Activated CD4-positive, CD25-positive, alpha-beta regulatory T cell treated with anti-CD3 and anti-CD28 coated beads, Interleukin-2, amount 50 U/mL, for 24 hours (primary cell): ENCODE measurements at places on chromosomes 13 and 19.
A peak's percentile ranks its signal among the peaks of the same experiment; 100 is the strongest.

DNA sequence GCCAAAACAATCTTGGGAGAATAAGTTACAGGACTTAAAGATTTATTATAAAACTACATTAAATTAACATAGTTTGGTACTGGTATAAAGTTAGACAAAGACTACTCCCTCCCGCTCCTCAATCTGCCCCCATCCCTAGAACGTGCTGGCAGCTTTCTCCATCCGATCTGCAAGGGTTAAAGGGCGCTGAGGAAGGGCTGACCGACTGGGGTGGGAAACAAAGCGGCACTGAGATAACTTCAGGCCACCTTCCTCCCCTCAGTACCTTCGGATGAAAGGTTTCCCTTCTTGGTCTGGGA is 790 bp upstream of the SUGT1 start:
- peak; percentile 2 for ATAC-seq

- ATAC-seq, result no peak
Observed at GRCh38 chr13:45850027-45850613, 1.4 kb downstream of the SIAH3 start.

DNA sequence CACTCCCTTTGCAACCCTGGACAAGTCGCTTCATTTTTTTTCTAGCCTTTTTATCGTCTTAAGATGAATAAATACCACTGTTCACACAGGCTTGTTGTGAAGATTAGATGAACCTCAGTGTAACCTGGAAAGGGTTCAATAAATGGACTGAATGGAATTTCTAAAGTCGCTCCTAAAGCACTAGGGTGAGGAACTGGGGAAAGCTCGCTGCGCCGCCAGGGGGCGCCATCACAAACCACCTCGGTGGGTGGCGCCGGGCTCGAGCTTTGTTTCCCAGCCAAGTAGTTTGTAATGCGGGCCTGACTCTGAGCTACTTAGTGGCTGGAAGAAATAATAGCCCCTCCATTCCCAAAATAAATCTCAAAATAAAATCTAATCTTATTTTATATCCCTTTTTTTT is 2.2 kb upstream of the CEACAM6 start:
- peak; percentile 73 for ATAC-seq

DNA sequence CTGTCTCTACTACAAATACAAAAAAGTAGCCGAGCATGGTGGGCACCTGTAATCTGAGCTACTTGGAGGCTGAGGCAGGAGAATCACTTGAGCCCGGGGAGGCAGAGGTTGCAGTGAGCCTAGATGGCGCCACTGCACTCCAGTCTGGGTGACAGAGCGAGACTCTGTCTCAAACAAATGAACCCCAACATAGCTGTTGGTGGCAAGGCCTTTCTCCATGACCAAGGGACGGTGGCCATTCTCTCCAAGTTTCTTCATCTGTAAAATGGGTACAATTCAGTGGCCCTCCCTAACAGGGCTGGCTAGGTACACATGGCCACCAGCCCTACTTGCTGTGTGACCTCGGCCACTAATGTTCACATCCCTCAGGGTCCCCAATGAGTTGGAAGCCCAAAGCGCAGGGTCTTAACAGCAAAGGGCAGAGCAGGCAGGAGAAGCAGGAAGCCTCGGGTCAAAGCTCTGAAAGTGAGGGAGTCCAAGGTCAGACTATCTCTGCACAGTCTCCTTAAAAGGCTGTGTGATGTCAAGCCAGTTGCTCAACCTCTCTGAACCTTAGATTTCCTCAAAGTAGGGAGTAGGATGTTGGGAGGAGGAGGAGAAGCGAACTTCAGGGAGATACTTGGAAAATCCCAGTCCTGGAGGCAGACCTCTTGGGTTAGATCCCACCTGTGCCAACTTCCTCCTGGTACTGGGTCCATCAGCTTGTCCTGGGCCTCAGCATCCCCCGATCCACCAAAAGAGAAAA is 2.7 kb downstream of the JUND start:
- ATAC-seq, result no peak

DNA sequence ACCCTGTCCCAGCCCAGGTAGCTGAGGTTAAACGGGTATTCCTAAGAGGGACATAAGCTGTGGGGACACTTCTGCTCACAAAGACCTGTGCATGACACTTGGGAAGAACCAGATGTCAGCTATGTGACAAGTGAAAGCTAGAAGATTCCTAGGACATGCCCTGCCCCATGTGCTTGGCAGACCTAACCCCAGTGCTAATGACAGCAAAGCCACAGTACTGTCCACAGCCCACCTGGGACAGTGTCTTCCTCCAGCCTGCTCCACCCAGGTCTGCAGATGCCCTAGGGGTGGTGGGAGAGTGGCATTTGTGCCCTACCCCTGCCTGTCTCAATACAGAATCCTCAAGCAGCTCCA is 18.4 kb upstream of the EPHX3 start:
- ATAC-seq, result no peak

- no peak for ATAC-seq
Observed at GRCh38 chr19:16797876-16798275, 31.3 kb upstream of the SIN3B start.

- ATAC-seq, result no peak
Observed at GRCh38 chr19:53671663-53672062, 39.9 kb downstream of the DPRX start.

DNA sequence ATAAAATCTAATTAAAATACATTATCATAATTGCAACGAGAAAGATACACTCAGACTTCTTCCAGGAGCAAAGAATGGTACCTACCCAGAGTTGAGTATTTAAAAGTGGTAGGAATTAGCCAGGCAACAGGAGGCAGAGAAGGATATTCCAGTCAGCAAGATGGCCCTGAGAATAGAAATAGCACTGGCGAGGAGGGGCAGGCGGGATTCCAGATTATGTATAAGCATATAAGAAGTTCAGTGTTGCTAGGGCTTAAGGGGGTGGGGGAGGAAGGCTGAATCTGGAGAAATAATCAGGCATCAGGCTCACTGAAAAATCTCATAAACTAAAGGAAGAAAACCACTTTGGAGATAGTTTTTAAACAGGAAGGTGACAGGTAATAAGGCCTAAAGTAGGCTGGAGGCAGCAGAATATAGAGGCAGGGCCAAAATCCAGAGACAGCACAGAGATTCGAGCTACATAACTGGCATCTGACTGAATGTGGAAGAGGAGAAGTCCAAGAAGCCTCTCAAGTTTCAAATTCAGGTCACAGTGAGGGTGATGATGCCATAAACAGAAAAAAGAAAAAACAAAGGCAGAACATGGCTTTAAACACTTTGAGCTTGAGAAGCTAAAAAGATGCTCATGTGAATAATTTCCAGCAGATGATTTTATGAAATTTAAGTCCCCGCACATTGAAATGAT is 7.5 kb downstream of the KPNA3 start:
- ATAC-seq, result no peak

DNA sequence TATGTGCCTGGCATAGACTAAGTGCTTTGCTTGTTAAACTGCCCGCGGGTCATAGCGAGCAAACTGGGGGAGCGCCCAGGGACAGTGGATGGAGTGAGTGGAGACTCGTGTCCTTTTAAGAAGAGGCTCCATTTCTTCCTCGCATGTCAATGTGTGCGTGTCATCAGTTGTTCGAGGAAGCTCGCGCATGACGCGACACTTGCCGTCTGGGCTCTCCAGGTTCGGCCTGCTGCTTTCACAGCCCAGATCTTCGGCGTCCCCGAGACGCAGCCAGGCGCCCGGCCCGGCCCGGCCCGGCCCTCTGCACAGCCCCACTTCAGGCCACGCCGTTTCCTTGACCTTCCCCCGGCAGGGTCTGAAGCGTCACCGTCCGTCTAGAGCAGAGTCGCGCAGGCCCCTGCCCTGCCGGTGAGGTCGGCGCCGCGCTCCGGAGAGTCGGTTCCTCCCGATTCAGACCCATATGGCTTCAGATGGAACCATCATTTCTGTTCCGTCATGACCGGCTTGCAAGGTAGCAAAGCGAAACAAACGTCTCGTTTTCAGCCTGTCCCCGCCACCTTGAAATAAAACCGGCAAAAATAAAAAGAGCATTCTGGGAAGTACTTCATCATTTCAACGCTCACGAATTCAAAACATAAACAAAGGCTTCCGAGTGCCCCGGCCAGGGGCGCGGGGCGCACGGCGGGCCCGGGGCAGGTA is 599 bp upstream of the ARHGEF7 start:
- ATAC-seq, result peak; percentile 44

DNA sequence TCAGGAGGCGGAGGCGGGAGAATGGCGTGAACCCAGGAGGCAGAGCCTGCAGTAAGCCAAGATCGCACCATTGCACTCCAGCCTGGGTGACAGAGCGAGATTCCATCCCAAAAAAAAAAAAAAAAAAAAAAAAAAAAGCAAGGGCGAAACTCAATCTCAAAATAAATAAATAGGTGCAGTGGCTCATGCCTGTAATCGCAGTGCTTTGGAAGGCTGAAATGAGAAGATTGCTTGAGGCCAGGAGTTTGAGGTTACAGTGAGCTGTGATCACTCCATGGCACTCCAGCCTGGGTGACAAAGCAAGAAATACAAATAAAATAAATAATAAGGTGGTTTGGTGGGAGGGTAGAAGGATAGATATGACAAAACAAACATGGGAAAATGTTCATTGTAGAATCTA is 39.0 kb upstream of the CYP2S1 start:
- ATAC-seq, result no peak

- no peak for ATAC-seq
Observed at GRCh38 chr19:12484011-12484370, 625 bp downstream of the ZNF709 start.

DNA sequence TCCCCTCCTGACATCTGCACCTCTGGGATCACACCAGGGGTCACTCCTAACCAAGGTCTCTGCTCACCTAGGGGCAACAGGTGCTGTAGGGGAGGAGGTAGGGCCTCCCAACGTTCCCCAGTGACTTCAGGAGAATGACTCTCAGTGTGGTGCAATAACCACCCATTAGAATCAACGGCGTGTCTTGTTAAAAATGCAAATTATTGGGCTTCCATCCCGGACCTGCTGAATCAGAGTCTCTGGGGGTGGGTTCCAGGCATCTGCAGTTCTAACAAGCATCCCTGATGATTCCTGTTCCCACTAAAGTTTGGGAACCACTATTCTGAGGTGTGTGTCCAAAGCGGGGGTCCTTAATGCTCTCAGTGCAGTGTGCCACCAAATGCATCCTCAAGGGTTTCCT is 84.6 kb downstream of the CRYL1 start:
- no peak for ATAC-seq

DNA sequence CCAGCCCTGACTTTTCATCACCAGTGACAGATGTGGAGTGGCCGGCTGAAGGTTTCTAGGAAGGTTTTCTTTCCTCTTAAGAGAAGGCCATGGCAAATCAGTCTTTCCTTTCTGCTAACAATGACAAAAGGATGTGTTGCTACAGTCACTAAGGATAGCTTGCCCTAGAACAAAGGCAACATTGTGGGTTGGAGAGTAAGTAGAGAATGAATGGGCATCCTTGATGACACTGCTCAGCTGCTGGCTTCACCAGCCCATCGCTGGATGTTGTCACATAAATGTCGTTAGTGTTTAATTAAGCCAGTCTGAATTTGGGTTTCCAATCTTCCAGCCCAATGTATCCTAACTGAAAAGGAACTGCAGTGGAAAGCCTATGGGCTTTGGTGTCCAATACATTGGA is 168.4 kb downstream of the ZIC5 start:
- no peak for ATAC-seq

- ATAC-seq, result no peak
Observed at GRCh38 chr13:114309806-114310410, 4.4 kb upstream of the CHAMP1 start.

GRCh38 chr13:99435998-99436397 is 65.3 kb upstream of the TM9SF2 start:
- no peak for ATAC-seq

- no peak for ATAC-seq
Observed at GRCh38 chr19:1719519-1719918, 33.8 kb upstream of the ONECUT3 start.

- ATAC-seq, result no peak
Observed at GRCh38 chr19:31355665-31356289, 6.5 kb upstream of the TSHZ3 start.

- ATAC-seq, result no peak
Observed at GRCh38 chr19:7978179-7978825, 27.1 kb downstream of the ELAVL1 start.

DNA sequence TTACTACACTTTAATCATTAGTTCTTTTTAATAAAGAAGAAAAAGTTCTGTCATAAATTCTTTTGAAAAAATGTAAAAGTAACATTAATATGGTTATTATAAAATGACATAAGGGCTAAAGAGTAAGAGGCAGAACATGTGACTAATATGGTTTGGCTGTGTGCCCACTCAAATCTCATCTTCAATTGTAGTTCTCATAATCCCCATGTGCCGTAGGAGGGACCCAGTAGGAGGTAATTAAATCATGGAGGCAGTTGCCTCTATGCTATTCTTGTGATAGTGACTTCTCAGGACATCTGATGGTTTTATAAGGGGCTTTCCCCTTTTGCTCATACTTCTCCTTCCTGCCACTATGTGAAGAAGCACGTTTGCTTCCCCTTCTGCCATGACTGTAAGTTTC is 104.5 kb downstream of the UGGT2 start:
- ATAC-seq, result no peak
